ENCODE measurements at places on chromosomes 6 and 20.
A peak's percentile ranks its signal among the peaks of the same experiment; 100 is the strongest.

DNA sequence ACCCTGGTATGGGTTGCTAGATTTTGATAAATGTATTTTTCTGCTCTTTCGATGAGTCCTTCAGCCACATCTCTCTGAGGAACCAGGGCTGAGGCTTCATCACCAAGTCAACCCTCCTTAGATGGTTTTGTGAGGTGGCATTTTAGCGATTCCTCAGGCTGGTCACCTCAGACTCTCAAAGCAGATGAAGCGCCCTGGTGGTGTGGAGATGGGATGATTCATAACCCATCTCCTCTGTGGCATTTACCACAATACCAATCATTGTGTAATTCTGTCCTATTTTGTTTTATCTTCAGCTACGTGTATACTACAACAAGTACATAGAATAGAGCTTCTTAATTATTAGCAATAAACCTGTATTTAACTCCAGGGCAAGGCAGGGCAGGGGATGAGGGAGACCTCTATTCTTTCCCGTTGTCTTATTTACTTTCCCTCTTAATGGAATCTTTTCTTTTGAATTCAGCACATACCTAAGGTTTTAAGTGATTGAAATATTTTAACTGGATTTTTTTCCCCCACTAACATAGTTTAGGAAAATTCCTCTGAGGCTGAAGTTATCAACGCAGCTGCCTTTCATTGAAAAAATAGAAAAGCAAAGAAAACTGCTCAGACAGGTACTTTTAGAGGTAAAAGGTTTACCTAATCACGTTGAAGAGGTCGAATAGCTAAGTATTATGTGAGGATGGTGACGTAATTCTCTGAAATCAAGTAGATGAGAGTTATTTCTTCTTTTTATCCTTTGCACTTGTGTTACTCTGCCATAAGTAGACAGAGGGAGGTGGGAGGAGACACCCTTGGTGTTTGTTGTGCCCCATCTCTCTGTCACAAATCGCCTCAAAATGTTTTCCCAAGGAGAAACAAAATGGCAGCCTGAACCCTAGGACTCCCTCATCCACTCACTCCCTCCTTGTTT lies 57.4 kb upstream of the EDN3 start:
- peak; percentile 29 for DNase-seq

GRCh38 chr6:133499662-133500061 lies 258.5 kb downstream of the EYA4 start:
- no peak for DNase-seq

DNA sequence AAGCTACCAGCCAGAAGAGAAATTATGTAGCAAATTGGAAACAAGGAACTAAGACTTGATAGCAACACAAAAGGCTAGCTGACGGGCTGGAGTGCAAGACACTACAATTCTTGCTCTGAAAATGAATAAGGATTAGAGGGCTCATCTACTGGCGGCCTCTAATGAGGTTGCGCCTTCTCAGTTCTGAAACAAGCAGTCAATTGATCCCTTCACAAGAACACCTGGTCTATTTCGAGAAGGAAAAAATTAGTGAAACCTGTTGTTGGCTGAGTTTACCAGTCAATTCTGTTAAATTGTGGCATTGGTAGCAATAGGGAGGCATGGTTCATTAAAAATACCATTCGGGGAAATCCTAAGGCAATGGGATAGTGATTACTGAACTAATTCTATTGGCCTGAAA lies 74.8 kb upstream of the JARID2 start:
- no peak for DNase-seq

DNA sequence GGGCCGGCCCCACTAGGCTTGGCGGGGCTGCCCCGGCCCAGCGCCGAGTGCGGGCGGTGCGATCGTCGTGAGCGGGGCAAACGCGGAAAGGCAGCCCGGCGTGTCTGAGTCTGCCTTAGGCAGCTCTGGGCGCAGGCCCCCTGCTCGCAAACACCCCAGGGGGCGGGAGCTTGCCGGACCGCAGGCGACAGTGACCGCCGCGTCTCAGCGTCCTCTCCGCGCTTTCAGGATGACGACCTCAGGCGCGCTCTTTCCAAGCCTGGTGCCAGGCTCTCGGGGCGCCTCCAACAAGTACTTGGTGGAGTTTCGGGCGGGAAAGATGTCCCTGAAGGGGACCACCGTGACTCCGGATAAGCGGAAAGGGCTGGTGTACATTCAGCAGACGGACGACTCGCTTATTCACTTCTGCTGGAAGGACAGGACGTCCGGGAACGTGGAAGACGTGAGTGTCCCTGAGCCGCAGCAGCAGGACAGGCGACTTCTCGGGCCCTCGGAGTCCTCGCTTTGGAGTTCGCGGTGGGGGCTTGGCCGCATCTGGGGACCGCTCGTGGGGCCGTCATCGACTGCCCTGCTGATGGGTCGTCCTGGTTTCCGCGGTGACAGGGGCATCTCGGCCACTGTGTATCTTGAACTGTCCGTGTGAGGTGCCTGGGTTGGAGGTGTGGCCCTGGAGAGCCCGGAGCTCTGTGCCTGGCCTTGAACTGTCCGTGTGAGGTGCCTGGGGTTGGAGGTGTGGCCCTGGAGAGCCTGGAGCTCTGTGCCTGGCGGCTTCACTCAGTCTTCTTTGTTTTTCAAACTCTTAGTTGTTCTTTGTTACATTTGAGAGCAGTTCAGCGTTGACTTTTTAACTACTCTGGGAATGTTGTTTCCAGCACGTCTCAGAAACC lies 786 bp downstream of the ADRM1 start:
- DNase-seq = peak; percentile 25

- peak; percentile 10 for DNase-seq
These were observed 154.6 kb upstream of the AHI1 start for GRCh38 chr6:135651964-135652755.

DNA sequence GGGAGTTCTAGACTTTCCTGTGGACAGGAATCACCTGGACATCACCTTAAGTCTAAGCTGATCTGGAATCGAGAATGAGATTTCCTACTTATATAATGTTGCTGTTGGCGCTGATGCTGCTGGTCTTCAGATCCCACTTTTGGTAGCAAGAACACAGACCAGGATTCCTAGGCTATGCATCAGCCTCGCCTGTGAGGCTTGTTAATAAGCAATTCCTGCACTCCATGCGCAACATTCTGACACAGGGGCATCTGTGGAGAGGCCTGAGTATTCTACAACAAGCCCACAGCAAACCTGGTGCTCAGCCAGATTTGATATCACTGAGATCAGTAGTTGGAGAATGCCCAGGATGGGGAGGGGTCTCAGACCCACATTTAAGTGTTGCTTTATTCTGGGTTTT lies 52.0 kb upstream of the TRIM26 start:
- no peak for DNase-seq

DNA sequence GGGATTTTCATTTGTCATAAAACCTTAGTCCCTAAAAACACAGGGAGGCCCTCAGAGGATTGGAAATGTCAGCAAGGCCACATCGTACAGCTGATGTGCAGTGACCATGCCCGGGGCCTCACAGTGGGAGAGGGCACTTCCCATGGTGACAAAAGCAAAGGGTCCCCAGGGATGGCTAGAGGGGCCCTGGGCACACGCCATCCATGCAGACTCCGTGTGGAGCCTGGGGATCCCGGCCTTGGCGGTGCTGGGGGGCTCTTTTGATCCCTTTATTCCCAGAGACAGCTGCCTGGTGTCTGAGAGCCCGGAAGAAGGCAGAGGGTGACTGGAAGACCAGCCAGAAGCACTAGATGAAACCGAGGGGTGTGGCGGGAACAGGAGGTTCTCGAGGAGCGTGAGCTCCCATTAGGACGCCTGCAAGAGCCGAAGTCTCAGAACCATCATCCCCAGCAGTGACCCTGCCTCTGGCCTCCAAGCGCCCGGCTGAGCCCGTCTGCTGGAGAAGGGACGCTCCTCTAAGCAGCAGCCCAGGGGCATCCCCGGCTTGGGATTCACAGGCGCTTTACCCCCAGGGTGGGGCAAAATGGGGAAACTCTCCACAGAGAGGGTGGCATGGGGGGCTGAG lies 49.1 kb upstream of the FRMD1 start:
- no peak for DNase-seq

DNA sequence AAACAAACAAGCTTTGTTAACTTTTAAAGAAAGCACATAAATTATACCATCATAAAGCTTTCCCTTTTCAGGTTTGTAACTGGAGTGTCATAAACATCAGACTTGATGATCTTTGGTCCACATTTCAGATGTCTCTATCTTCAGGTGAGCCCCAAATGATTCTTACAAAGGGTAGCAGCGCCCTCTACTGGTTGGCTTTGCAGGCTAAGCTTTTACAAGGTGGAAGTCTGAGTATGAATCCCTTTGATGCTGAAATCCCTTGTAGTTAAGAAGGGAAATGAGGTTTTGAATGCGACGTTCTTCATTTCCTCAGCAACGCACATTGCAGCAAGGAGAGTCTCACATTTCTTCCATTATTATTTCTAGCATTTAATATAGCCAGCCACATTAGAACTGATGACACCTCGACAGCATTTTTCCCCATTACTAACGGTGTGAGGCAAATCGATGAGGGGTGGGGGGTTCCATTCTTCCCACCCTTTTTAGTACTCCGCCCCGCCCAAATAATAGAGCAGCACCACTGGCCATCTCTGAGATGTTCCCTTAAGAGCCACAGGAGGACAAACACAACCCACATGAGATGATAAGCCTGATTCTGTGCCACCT lies 126.3 kb upstream of the NT5E start:
- DNase-seq = no peak

- no peak for DNase-seq
These were observed 4.2 kb downstream of the GSTA2 start for GRCh38 chr6:52759085-52759484.

- no peak for DNase-seq
These were observed 375.2 kb upstream of the PLCB4 start for GRCh38 chr20:8693709-8694108.

DNA sequence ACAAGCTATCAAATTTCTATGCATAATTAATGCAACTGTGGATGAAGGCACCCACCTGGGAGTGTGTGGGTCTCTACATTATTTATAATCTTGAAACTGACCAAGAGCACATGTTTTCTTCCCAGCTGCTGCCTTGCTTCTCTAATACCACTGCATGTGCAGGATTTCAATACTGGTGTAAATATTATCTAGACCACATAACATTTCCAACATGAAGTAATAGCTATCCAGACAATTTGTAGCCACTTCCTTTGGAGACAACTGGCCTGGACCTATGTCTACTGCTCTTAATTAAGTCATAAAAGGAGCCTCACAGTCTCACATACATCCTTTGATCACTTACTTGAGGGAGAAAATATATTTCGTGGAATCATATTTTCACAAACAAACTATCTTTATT lies 180.7 kb downstream of the HIVEP2 start:
- no peak for DNase-seq

DNA sequence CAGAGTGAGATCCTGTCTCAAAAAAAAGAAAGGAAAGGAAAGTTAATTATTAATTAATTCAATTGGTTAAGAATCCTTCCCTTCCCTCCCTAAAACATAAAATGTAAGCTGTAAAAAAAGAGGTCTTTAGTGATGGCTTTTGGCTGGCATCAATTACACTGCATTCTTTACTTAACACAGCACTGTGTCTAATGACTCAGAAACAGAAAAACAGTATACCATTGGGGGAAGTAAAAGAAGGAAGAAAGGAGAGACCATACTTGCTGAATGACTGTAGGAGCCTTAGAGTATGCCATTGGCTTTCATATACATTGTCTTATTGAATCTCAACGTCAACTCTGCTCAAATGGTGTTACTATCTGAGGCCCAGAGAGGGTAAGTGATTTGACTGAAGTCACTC lies 18.3 kb upstream of the CITED2 start:
- no peak for DNase-seq

DNA sequence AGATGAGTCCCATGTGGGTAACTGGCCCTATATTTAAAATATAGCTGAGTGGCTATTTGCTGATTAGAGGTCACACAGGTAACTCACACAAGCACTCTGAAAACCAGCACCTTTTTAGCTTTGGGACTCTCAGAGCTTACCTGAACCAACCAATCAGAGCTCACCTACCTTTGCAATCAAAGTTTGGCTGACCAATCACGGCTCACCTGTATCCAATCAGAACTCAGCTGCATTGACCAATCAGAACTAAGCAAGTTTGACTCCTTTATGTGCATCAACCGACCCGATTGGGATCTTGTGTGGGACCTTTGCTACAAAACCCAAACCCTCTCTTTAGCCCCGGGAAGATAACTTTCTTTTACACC lies 106.8 kb upstream of the NXT1 start:
- DNase-seq = no peak

DNA sequence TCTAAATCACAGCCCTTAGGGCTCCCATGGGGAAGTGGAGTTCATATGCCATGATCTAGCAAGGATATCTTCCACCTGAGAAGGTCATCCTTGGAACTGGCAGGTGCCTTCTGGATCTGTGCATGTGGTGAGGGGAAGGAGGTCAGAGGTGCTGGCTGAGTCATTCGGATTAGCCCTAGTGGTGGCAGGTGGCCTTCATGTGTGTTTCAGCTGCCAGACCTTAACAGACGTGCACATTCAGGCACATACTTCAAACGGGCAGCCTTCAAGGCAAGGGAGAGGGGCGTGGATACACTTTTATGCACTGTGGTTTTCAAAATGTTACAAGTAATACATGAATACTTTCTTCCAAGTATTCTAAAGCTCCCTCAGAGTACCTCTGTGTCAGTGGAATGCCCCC lies 51.2 kb downstream of the BMP6 start:
- DNase-seq = no peak

DNA sequence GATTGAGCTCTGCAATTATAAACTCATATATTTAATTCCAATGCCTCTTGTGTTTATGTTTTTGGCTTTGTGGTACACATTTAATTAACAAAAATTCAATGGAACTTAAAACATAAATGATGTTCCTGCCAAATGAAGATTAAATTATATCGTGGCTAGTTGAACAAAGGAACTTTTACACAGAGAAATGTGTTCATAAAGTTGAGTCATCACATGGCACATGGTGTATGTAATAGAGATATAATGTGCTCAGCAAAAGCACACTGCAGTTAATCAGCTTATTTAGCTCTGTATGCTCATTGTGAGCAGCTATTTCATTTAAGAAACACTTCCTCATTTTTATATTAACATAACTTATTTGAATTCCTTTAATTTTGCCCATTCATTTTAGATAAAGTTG lies 1295.6 kb upstream of the CITED2 start:
- DNase-seq = no peak

- no peak for DNase-seq
These were observed 3.8 kb upstream of the SOX18 start for GRCh38 chr20:64052987-64053840.

GRCh38 chr20:37934634-37935375 lies 31.9 kb downstream of the VSTM2L start:
- DNase-seq = no peak

- no peak for DNase-seq
These were observed 72.4 kb upstream of the GTSF1L start for GRCh38 chr20:43799150-43799711.

GRCh38 chr6:44733126-44733525 lies 345.6 kb downstream of the CDC5L start:
- no peak for DNase-seq

DNA sequence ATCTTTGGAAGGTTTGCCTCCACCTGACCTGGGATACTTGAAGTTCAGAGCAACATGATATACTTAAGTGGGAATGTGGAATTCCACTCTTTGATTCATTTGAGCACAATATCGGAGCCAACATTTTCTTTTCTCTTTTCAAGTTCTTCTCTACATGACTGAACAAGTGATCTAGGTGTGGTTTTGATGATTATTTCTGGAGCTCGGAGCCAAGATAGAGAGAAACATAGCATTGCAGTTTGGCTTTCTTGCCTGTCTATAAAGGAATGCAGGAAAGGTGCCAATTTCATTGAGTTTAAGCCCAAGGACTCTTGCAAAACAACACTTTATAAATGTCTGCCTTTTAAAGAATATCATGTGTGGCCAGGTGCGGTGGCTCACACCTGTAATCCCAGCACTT lies 124.2 kb upstream of the FAM83B start:
- DNase-seq = no peak

- DNase-seq = no peak
These were observed 3.8 kb downstream of the APCDD1L start for GRCh38 chr20:58511364-58511763.
